Tibial nerve (tissue), 4 donors: ENCODE measurements at places on chromosomes 3 and 15.

GRCh38 chr15:43226436-43227305, 5.9 kb upstream of the EPB42 start:
- H3K4me1 ChIP-seq, result no peaks in the 10 kb centered on the region
- no peak overlapping the region for H3K4me3 ChIP-seq
- no peak overlapping the region for H3K27ac ChIP-seq
- no peak for DNase-seq
- no peaks in the 10 kb centered on the region for H3K36me3 ChIP-seq

DNA sequence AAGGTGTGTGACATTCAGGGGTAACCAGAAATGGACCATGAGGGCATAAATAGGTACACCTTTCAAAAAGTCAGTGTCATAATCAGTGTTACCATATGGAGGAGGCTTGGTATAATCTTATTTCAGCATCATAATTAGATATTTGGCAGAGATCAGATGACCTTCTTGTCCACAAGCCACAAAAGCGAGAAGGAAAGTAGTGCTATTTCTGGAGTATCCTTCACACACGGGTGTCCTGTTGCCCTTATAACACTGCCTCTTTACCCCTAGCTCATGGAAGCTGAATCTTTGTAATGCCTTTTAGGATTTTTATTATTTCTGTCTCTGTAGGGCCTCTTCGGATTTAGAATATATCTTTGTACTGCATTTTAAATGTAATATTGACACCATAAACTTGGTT, 132.8 kb downstream of the LRIG1 start:
- no peak overlapping the region for H3K4me3 ChIP-seq
- H3K4me1 ChIP-seq, result no peaks in the 10 kb centered on the region
- no peak for DNase-seq
- no peaks in the 10 kb centered on the region for H3K36me3 ChIP-seq

- H3K36me3 ChIP-seq, result no peaks in the 10 kb centered on the region
- H3K27me3 ChIP-seq, result no peaks in the 10 kb centered on the region
- DNase-seq, result no peak
- no peak overlapping the region for H3K4me3 ChIP-seq
- peak overlapping the region; percentile 65 for H3K27ac ChIP-seq
Measured at GRCh38 chr15:31554261-31554660, 227.6 kb downstream of the KLF13 start.

DNA sequence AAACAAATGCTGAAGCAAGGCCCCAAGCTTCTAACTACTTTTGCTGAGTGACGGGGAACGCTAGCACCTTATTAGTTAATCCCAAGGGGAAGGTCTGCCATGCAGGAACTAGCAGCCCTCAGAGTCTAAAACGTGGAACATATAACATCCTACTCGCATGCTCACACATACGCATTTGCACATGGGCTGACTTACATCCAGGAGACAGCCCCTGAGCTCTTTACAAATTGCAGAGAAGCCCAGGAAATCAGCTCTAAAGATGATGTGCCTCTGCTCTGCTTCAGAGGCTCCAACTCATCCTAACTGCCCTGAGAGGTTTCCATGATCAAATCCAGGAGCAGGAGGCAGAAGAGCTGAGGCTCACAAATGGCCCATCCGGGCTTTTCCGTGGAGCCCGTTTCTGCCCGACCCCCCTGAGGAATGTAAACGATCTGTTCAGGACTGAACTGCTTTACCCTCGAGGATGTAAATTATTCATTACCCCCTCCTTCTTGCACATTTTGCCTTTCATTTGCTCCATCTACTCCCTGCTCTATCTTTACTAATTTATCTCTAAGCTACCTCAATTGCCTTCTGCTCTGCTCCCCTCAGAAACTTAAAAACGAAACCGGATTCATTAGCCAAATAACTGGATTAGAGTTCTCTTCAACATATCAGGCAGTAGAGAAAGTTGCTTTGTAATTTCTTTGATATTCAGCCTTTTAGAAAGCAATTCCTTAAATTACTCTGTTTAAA, 141.9 kb upstream of the CCDC54 start:
- no peak for DNase-seq
- H3K27me3 ChIP-seq, result no peaks in the 10 kb centered on the region
- no peaks in the 10 kb centered on the region for H3K36me3 ChIP-seq
- peak overlapping the region; percentile 46 for H3K4me3 ChIP-seq
- peak overlapping the region; percentile 87 for H3K27ac ChIP-seq

DNA sequence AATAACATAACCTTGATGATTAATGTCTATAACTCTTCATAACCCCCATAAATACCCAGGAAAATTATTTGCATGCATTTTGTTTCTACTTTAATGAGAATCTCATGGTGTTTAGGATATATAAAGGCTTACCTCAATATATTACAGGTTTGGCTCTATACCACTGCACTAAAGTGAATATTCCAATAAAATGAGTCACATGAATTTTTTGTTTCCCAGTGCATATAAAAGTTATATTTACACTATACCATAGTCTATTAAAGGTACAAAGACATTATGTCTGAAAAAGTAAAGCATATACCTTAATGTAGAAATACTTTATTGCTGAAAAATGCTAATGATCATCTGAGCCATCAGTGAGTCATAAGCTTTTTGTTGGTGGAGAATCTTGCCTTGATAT, 74.7 kb downstream of the SERPINI1 start:
- H3K27ac ChIP-seq, result no peak overlapping the region
- no peaks in the 10 kb centered on the region for H3K27me3 ChIP-seq
- H3K4me3 ChIP-seq, result no peak overlapping the region
- H3K4me1 ChIP-seq, result no peaks in the 10 kb centered on the region

DNA sequence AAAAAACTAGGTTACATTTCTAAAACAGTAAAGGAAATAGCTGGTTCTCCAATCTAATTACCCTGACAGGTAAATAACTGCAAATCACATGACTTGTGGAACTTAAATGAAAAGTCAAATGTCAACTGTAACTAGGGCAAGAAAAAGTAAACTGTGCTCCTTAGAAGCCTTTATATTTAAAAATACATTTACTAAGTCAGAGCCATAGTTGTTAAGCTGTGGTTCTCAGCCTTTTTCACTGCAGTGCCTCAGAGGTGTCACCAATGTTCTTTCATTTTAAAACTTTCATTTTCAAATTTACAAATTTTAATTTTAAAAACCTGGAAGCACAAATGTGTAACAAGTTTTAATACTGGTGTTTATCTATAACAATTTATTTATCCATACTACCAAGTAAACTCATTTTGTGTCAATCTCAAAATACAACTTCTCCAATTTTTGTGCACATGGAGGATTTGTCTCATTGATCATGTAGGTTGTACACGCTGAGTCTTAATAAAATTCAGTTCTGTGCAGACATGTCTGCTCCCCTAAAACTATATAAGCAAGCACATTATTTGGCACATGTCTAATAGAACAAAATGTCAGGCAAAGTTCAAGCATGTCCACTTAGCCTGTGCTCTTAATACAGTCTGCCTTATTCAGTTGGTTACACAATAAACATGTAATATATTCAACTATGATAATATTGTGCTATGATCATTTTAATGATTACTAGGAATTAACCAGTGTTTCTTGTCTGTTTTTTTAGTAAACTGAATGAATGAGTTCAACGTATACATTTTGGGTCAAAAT, 70.4 kb downstream of the DLG1 start:
- H3K27ac ChIP-seq, result no peak overlapping the region
- no peaks in the 10 kb centered on the region for H3K36me3 ChIP-seq
- H3K4me1 ChIP-seq, result peaks cover 9% of the 10 kb centered on the region
- no peaks in the 10 kb centered on the region for H3K27me3 ChIP-seq
- no peak for DNase-seq

GRCh38 chr3:102063572-102063971, 214.3 kb downstream of the NFKBIZ start:
- no peaks in the 10 kb centered on the region for H3K4me1 ChIP-seq
- DNase-seq, result no peak
- H3K4me3 ChIP-seq, result no peak overlapping the region

GRCh38 chr3:108127301-108127988, 36.6 kb upstream of the CD47 start:
- no peaks in the 10 kb centered on the region for H3K27me3 ChIP-seq
- no peak overlapping the region for H3K27ac ChIP-seq
- no peak for DNase-seq
- peaks cover 10% of the 10 kb centered on the region for H3K4me1 ChIP-seq
- no peaks in the 10 kb centered on the region for H3K36me3 ChIP-seq

GRCh38 chr15:51186181-51186705, 91.5 kb upstream of the TNFAIP8L3 start:
- H3K4me1 ChIP-seq, result no peaks in the 10 kb centered on the region
- H3K36me3 ChIP-seq, result no peaks in the 10 kb centered on the region
- DNase-seq, result no peak
- no peak overlapping the region for H3K27ac ChIP-seq
- no peak overlapping the region for H3K4me3 ChIP-seq
- no peaks in the 10 kb centered on the region for H3K27me3 ChIP-seq

DNA sequence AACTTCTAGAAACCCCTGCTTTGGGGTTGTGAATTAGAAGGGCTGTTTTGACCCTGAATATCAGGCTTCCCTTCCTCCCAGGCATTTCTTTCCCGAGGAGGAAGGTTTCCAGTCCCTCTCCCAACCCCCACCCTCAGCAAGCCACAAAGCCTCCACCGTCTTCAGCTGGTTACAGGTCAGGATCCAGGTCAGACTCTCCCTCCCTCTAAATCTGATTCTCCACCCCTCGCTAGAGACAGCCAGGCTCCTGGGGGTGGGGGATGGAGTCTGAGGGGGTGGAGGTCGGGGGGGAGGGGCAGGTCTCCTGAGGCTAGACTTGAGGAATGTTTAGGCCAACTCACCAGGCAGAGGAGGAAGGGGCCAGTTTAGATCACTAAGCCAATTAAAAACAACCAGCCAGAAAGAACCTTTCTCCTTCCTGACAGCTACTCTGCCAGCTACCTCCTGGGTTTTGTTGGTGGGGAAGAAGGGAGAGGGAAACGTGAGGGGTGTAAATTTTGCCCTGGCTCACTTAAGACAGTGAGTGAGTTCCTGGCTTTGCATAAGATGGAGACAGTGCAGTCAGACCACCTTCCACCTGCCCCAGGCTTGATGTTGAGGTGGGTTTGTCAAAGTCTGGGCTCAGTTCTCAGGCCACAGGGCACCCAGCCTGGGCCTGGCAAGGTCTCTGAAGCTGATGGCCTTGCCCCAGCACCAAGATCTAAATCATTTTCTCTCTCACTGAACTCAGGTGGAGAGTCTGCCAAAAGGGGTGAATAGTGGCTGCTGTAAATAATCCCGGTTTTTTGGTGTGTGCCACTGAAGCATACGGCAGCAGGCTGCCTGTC, 19.5 kb downstream of the BMF start:
- no peaks in the 10 kb centered on the region for H3K36me3 ChIP-seq
- no peak overlapping the region for H3K4me3 ChIP-seq
- no peaks in the 10 kb centered on the region for H3K27me3 ChIP-seq

- no peak overlapping the region for H3K27ac ChIP-seq
- H3K27me3 ChIP-seq, result no peaks in the 10 kb centered on the region
- no peak overlapping the region for H3K4me3 ChIP-seq
- no peaks in the 10 kb centered on the region for H3K36me3 ChIP-seq
Measured at GRCh38 chr3:25895443-25895842, 105.6 kb downstream of the OXSM start.

DNA sequence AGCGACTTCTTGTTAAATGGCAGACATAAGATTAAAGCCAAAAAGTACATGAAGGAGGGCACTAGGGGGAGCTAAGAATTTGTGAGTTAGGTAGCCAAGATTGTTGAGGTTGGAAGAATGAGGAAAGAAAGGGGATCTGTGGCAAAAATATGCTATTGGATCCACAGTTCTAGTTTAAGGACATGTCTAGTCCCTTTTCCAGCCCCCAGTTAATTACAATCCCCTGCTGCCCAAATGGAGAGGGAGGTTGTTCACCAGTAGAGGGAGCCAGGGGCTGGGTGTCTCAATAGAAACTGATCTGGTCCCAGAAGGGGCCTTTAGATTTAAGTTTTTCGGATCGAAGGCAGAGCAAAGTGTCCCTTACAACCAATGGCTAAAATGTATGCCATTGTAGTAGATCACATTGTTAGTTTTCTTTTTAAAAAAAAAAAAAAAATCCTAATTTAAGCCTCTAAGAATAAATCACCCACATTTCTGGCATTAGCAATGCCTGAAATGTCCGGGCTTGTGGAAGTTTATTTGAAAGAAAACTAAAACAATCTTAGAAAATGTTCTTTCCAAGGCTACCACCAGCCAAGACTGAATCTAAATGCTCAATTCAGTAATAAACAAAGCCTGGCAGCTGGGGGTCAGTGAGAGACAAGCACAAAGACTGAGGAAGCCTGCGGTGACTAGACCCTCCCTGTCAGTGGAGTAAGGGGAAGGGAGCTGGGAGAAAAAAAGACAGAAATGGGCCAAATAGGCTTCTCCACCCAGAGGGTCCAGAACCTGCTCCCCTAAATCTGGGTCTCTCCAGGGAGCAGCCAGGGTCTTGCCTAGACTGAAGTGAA, 7.1 kb downstream of the COL8A1 start:
- no peak overlapping the region for H3K4me3 ChIP-seq
- H3K27ac ChIP-seq, result peak overlapping the region; percentile 62
- H3K36me3 ChIP-seq, result no peaks in the 10 kb centered on the region
- H3K27me3 ChIP-seq, result no peaks in the 10 kb centered on the region
- DNase-seq, result no peak

- no peaks in the 10 kb centered on the region for H3K36me3 ChIP-seq
- H3K4me1 ChIP-seq, result no peaks in the 10 kb centered on the region
- H3K27me3 ChIP-seq, result no peaks in the 10 kb centered on the region
- no peak for DNase-seq
- no peak overlapping the region for H3K27ac ChIP-seq
- no peak overlapping the region for H3K4me3 ChIP-seq
Measured at GRCh38 chr3:140216249-140216648, 281.3 kb downstream of the CLSTN2 start.

DNA sequence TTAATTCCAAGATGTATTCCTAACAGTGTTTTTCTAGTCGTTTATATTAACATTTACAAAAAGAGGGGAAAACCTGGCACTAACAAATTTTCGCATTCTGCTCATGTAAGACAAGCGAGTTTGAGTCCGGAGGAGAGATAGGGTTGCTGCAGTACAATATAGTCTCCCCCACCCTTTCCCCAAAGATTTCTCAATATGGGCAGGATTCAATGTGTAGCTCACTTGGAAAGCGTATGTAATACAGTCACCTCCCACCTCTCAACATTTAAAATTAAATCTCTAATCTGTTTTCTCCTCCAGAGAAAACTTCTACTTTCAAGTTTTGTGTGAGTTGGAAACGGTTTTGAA, 57.9 kb downstream of the CMSS1 start:
- H3K27ac ChIP-seq, result peak overlapping the region; percentile 90
- no peaks in the 10 kb centered on the region for H3K27me3 ChIP-seq
- peak overlapping the region; percentile 76 for H3K4me3 ChIP-seq

- H3K4me1 ChIP-seq, result no peaks in the 10 kb centered on the region
- peak; percentile 68 for DNase-seq
- no peaks in the 10 kb centered on the region for H3K27me3 ChIP-seq
Measured at GRCh38 chr15:90598031-90598577, 68.4 kb downstream of the CRTC3 start.

GRCh38 chr3:48598323-48599076, 3.4 kb upstream of the COL7A1 start:
- H3K36me3 ChIP-seq, result no peaks in the 10 kb centered on the region
- H3K27me3 ChIP-seq, result peaks cover 10% of the 10 kb centered on the region
- no peak overlapping the region for H3K4me3 ChIP-seq

GRCh38 chr3:12750658-12751071, 8.4 kb downstream of the TMEM40 start:
- no peak for DNase-seq
- H3K36me3 ChIP-seq, result no peaks in the 10 kb centered on the region
- no peak overlapping the region for H3K27ac ChIP-seq
- no peaks in the 10 kb centered on the region for H3K27me3 ChIP-seq

GRCh38 chr3:5754602-5755001, 567.1 kb downstream of the EDEM1 start:
- H3K4me1 ChIP-seq, result peaks cover 17% of the 10 kb centered on the region
- no peak for DNase-seq
- no peaks in the 10 kb centered on the region for H3K27me3 ChIP-seq
- H3K27ac ChIP-seq, result no peak overlapping the region
- H3K36me3 ChIP-seq, result no peaks in the 10 kb centered on the region
- H3K4me3 ChIP-seq, result no peak overlapping the region
